NCI-H1105 (cell line): ENCODE measurements at places on chromosomes 4 and X.

DNA sequence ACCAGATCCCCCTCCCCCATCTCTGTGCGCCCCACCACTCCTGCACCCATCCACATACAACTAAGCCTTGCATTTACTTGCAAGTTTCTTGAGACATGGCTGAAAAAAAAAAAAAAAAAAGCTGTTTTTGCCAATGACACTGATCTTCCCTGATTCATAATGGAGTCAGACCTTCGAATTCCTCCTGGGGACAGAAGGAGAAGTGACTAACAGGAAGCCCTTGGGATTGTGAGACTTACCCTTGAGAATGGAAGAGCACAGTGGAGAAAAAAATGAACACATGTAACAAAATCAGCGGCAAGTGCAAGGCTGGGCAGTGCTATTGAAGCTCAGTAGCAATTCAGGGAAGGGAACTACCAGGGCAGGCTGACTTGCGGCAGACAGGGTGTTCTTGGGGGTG, 288.4 kb downstream of the BCOR start:
- DNase-seq: no peak

GRCh38 chr4:38013461-38014366, 53.5 kb downstream of the PTTG2 start:
- DNase-seq: no peak

GRCh38 chr4:118865091-118865708, 23.5 kb upstream of the SYNPO2 start:
- DNase-seq: peak; percentile 9

GRCh38 chr4:40340030-40340429, 4.9 kb downstream of the CHRNA9 start:
- DNase-seq: no peak

- no peak for DNase-seq
Measured at GRCh38 chr4:11326021-11326420, 102.7 kb downstream of the HS3ST1 start.

DNA sequence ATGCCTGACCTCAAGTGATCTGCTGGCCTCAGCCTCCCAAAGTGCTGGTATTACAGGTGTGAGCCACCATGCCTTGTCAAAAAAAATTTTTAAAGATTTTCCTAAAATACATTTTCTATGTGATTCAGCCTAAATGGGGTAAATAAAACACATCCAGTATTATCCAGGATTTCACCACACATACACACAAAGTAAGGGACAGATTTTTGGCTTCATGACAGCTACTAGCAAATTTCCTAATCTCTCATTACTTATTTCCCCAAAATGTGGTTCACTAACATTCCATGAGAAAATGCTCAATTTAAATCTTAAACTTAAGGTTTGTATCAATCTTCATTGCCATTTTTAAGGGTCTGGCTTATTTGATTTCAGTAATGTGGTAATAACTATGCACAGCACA, 348.5 kb upstream of the INTU start:
- no peak for DNase-seq

- DNase-seq: peak; percentile 4
Measured at GRCh38 chr4:36785973-36786372, 458.6 kb upstream of the NWD2 start.

- DNase-seq: no peak
Measured at GRCh38 chr4:188254211-188254610, 115.0 kb downstream of the TRIML1 start.

GRCh38 chr4:168888715-168889215, 121.3 kb downstream of the CBR4 start:
- no peak for DNase-seq

DNA sequence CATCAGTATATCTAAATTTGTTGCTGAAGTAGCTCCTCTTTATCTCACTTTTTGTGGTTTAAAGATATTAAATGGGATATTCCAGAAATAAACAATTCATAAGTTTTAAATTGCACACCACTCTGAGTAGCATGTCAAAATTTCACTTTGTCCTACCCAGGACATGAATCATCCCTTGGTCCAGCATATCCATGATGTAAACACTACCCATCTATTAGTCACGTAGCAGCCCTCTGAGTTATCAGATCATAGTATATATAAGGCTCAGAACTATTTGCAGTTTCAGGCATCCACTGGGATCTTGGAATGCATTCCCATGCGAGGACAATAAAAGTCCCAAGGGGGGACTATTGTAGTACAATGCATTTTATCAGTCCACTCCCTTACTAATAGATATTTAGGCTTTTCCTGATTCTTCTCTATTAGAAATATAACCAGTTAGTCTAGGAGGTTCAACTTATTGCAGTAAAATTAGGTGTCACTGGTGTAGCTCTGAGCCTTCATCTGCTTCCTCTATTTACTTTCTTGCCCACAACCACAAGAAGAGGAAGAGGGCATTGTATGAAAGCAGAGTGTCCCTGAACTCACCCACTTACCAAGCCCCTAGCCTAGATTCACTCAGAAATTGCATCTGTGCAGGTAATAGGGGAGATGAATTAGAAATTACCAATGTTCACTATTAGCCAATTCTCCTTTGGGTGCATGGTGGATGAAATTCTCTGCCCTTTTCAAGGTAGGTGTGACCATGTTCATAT, 409.8 kb upstream of the GALNT7 start:
- DNase-seq: no peak

GRCh38 chr4:20538905-20539304, 161.4 kb upstream of the PACRGL start:
- no peak for DNase-seq

DNA sequence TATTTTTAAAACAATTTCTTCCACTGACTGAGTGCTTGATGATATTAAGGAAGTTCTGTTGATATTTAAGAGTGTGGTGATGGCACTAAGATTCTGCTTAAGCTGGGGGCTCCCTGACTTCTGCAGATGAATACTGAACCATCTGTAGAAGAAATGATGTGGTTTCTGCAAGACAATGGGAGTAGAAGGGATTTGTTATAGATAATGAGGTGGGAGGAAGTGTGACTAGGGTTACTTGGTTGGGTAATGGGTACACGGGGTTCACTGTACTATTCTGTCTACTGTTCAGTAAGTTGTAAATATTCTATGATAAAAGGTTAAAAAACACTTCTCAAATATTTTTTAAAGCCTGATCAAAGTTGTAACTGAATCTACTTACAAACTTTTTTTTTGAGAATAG, 60.9 kb upstream of the TXK start:
- DNase-seq: no peak

- no peak for DNase-seq
Measured at GRCh38 chr4:81468678-81469077, 3.0 kb downstream of the RASGEF1B start.

DNA sequence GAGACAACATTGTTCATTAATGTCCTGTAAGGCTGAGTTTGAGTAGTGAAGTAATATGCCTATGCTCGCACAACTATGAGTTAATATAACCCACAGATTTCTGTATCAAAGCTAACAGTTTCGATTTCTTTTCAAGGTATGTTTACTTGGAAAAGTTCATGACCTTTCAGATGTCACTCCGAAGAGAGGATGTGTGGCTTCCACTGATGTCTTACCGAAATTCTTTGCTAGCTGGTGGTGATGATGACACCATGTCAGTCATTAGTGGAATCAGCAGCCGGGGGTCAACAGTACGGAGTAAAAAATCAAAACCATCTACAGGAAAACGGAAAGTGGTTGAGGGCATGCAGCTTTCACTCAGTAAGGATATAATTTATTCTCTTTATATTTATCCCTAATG, 124.9 kb downstream of the STAG2 start:
- no peak for DNase-seq

GRCh38 chr4:73583666-73584065, 36.6 kb downstream of the RASSF6 start:
- no peak for DNase-seq

- DNase-seq: no peak
Measured at GRCh38 chr4:154578919-154579318, 11.6 kb downstream of the FGA start.

- peak; percentile 8 for DNase-seq
Measured at GRCh38 chrX:12080265-12080664, 58.0 kb upstream of the FRMPD4 start.

- no peak for DNase-seq
Measured at GRCh38 chr4:79625361-79625760, 217.3 kb upstream of the GK2 start.

DNA sequence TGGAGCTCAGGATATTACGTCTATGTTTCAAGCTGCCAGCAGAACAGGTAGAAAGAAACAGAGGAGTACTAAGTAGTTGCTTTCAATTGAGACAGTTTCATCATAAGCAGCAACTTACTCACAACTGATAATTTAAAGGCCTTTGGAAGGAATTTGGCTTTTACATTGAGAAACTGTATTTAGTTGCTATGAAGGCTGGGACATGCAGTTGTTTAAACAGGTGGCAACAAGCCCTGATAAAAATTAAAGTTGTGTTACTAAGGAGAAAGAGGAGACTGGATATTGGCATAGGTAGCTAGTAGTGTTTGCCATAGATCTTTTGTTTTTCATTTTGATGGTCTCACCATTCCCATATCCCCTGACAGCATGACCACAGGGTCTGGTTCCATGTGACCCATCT, 18.4 kb downstream of the MID1IP1 start:
- DNase-seq: no peak

DNA sequence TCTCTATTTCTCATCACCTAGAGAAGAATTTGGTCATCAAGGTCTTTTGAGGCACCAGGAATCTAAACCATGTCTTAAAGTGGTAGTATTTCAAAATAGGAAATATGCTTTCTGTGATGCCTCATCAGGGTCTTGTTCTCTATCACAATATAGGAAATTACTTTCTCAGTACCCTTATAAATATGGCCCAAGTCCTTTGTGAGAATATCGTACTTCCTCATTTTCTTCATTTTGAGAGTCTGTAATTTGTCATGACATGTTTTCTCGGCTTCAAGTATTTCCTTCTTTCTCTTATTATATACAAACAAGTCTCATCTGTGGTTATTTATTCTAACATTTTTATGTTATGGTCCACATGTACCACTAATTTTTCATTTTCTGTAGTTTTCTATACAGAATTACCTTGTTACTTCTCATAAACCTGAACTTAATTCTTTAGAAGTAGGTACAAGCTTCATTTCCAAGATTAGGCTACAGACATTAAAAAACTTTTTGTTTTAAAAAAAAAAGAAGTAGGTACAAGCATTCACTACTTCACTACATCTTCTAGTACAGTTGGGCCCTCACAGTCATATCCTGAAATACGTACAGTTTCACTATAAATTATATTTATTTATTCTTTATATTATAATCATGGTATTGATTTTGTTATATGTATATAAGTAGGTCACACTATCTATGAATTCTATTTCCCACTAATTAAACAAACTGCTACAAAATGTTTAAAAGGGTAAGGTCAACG, 54.4 kb downstream of the KLHL13 start:
- DNase-seq: no peak

- DNase-seq: no peak
Measured at GRCh38 chr4:169957785-169958184, 68.4 kb downstream of the MFAP3L start.
